H1 (cell line): ENCODE measurements at places on chromosomes 5 and 9. TPM values are rescaled to one million over a fixed set of nuclear protein-coding genes. Genes with fewer than 3 reads are reported as not detected.

DNA sequence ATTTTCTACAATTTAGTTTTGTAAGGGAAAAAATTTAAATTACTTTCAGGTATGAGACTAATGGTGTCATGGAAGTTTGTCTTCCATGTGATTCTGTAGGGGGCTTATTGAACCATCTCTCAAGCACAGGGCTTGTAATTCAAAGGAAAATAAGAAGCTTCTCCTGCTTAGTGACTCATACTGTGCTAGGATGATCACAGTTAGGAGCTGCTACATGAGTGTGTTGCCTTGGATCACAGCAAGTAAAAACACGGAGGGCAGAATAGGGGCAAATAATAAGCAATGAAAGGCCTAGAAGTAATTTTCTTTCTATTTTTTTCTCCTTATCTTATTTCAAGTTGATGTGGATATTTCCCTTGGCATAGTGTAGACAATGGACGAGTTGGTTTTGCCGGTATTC, 28.9 kb downstream of the TMEM167A start:
- H3K36me3 ChIP-seq: no peaks in the 10 kb centered on the region
- H3K27ac ChIP-seq: no peak overlapping the region
- DNase-seq: no peak
- H3K27me3 ChIP-seq: no peaks in the 10 kb centered on the region
- no peak overlapping the region for H3K4me3 ChIP-seq

FAM81B gene
- not detected in 2 replicates for total RNA-seq

- no peak for DNase-seq
- H3K4me1 ChIP-seq: peaks cover 2% of the 10 kb centered on the region
- H3K4me3 ChIP-seq: no peak within 1 kb of the TSS
- no peaks in the 10 kb centered on the region for H3K27me3 ChIP-seq
- no peak within 1 kb of the TSS for H3K27ac ChIP-seq
Observed at GRCh38 chr9:33795281-33795680, at the start of gene PRSS3. Gene PRSS3, plus strand, starts transcription at chr9:33795561. Its CDS starts 13 bp downstream, at chr9:33795574.

BASP1 gene
- total RNA-seq: 95.2 and 97.7 TPM in 2 replicates

- DNase-seq: no peak
- no peaks in the 10 kb centered on the region for H3K4me1 ChIP-seq
- H3K36me3 ChIP-seq: no peaks in the 10 kb centered on the region
- H3K4me3 ChIP-seq: no peak overlapping the region
- H3K27ac ChIP-seq: no peak overlapping the region
Observed at GRCh38 chr9:110293248-110293647, 36.9 kb upstream of the TXN start.

- no peaks in the 10 kb centered on the region; the same call in 1 of the 2 replicates for H3K4me1 ChIP-seq
- no peak overlapping the region for H3K27ac ChIP-seq
- no peak overlapping the region for H3K4me3 ChIP-seq
Observed at GRCh38 chr5:168153263-168153875, 138.1 kb upstream of the WWC1 start.

- peaks cover 12% of the 10 kb centered on the region; the same call in 1 of the 2 replicates for H3K36me3 ChIP-seq
- DNase-seq: no peak
- no peak overlapping the region for H3K27ac ChIP-seq
- H3K4me3 ChIP-seq: no peak overlapping the region
Observed at GRCh38 chr5:154236-154635, 37.1 kb upstream of the LRRC14B start.

GRCh38 chr9:80952363-80952922, 736.9 kb downstream of the TLE1 start:
- no peak overlapping the region for H3K27ac ChIP-seq
- no peaks in the 10 kb centered on the region for H3K36me3 ChIP-seq
- H3K4me1 ChIP-seq: no peaks in the 10 kb centered on the region
- no peak overlapping the region for H3K4me3 ChIP-seq

- DNase-seq: no peak
- H3K36me3 ChIP-seq: no peaks in the 10 kb centered on the region
- no peaks in the 10 kb centered on the region for H3K27me3 ChIP-seq
- no peak overlapping the region for H3K4me3 ChIP-seq
- peak overlapping the region; percentile 95; the same call in 1 of the 2 replicates for H3K27ac ChIP-seq
Observed at GRCh38 chr9:89436963-89437625, 60.8 kb downstream of the SEMA4D start.

- no peaks in the 10 kb centered on the region for H3K36me3 ChIP-seq
- H3K27ac ChIP-seq: no peak overlapping the region
- DNase-seq: no peak
- no peak overlapping the region for H3K4me3 ChIP-seq
Observed at GRCh38 chr5:175862131-175863012, 9.0 kb upstream of the CPLX2 start.

GRCh38 chr5:143673676-143674468, 138.1 kb upstream of the HMHB1 start:
- H3K4me1 ChIP-seq: no peaks in the 10 kb centered on the region
- no peaks in the 10 kb centered on the region for H3K36me3 ChIP-seq
- no peaks in the 10 kb centered on the region for H3K27me3 ChIP-seq

PCDHGB2 gene
- 2.8 and 2.9 TPM in 2 replicates for total RNA-seq

GRCh38 chr9:81671880-81672280, 17.5 kb downstream of the TLE1 start:
- H3K36me3 ChIP-seq: no peaks in the 10 kb centered on the region
- H3K27ac ChIP-seq: no peak overlapping the region
- no peak for DNase-seq
- no peaks in the 10 kb centered on the region for H3K27me3 ChIP-seq
